GM23338 (cell line): ENCODE measurements at places on chromosomes 13 and 19.

GRCh38 chr19:37980419-37981170, 73.6 kb downstream of the SIPA1L3 start:
- DNase-seq = no peak

DNA sequence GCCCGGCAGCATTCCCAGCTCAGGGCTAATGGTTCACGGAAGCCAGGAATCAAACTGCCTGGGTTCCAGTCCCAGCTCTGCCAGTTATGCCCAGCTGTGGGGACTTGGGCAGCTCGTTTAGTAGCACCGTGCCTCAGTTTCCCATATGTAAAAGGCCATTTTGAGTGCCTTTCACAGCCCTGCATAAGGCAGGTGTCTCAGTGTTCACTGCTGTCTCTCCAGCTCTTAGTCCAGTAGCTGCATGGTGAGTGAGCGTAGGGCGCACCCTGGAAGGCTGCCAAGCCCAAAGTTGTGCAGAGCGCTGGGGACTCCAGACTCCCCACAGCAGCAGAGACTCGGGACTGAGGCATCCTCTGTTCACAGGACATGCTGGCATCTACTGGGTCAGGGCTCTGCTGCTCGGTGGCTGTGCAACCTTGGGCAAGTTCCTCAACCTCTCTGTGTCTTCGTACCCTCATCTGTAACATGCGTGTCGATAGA, 5.5 kb downstream of the RPL28 start:
- no peak for DNase-seq

- peak; percentile 87 for DNase-seq
Observed at GRCh38 chr19:2253106-2254063, 2.8 kb downstream of the JSRP1 start.

DNA sequence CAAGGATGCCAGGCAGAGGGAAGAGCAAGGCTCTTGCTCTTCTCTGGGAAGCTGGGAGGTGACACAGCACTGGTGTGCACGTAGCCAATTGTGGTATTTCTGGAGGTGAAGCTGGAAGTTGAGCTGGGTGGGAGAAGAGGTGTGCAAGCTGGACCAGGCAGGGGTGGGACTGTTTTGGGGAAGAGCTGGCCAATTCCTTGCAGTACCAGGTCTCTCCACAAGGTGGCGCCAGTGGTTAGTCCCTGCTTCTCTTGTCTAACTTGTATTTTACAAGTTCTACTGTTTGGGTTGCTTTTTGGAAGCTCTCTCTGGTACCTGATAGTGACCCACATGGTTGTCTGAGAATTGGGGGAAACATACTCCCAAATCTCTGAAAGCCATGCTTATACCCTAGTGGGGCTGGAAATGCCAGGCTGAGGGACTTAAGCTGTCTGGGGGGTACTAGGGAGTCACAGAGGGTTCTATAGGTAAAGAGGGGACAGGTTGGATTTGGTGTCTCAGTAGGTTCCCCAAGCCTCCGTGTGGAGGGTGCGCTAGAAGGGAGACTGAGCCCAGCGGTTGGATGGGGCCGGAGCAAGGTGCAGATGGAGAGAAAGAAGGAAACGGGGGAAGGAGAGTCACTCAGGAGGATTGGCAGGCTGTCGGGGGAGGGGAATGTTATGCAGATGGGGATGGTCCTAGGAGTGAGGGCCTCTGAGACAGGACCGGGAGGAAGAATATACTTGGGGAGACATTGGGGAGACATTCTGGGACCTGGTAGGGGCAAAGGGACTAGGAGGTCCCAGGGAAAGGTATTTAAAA, 3.0 kb downstream of the HPN start:
- peak; percentile 73 for DNase-seq

- no peak for DNase-seq
Observed at GRCh38 chr13:80787604-80788003, 446.7 kb upstream of the SPRY2 start.

GRCh38 chr13:20475927-20476691, 49.5 kb downstream of the CRYL1 start:
- peak; percentile 43 for DNase-seq

DNA sequence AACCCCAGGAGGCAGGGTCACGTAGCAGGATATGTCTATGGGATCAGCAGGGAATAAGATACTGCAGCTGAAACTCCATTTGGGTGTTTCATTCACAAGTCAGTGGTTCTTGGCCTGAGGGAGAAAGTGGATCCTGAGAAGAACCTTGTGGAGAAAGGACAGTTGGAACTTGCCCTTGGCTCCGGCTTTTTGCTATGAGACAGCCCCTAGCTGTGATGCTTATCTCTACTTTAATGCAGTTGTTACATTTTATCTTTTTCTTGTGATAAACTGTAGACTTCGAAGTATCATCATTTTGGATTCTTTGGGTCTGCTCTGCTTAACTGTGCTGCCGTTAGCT, 6.0 kb upstream of the SCEL start:
- no peak for DNase-seq

DNA sequence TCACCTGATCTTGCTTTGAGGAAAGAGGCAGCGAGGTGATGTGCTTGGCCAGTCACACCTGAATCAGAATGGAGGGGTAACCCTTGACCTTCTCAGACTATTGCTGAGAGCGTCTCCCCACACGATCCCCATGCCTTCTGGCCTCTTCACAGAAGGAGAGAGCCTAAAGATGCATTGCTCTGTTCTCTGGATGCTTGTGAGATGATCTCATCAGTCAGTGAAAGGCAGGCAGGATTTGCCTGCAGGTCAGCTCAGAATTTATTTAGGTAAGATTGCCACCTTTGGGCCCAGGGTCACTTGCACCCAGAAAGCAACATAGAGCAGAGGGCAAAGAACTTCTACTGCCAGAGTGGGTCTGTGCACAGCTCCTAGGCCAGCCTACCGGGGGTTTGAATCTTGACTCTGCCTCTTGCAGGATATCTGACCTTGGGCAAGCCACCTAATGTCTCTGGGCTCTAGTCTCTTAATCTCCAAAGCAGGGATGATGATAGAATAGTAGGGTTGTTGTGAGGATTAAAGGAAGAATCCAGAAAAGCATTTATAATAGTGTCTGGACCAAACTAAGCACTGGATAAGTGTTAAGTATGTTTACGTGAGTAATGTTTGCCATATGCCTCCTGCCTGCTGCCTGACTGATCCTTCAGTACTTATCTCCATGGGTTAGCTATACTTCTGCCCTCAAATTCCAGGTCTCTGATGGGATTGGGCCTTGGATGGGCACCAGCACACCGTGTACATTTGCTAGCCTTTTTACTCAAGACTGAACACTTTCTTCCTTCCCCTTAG, 8.4 kb upstream of the FLT1 start:
- DNase-seq = peak; percentile 52

GRCh38 chr13:20408181-20408580, 117.5 kb downstream of the CRYL1 start:
- no peak for DNase-seq

GRCh38 chr19:5665781-5666513, 14.4 kb downstream of the MICOS13 start:
- peak; percentile 19 for DNase-seq
